Activated naive CD8-positive, alpha-beta T cell treated with anti-CD3 and anti-CD28 coated beads, Interleukin-2, amount 10 ng/mL, durations not matched to agents 7 days and 5 days (primary cell): ENCODE measurements at places on chromosomes 16 and 17. TPM values are rescaled to one million over a fixed set of nuclear protein-coding genes. Genes with fewer than 3 reads are reported as not detected.

DNA sequence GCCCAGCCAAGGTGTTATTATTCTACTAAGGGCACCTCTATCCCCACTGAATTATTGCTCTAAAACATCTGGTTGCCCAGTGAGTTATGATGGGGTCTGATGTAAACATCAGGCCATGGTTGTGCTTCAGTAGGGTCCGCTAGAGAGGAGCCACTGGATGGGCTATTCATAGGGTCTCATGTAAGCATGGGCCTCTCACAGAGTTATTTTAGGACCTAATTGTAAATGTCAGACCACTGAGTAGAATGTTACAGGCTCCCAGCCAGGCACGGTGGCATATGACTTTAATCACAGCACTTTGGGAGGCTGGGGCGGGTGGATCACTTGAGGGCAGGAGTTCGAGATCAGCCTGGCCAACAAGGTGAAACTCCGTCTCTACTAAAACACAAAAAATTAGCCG, 5.3 kb downstream of the RAPGEFL1 start:
- no peak for DNase-seq

GRCh38 chr16:12819126-12820117, 15.7 kb upstream of the CPPED1 start:
- DNase-seq, result peak; percentile 80

DNA sequence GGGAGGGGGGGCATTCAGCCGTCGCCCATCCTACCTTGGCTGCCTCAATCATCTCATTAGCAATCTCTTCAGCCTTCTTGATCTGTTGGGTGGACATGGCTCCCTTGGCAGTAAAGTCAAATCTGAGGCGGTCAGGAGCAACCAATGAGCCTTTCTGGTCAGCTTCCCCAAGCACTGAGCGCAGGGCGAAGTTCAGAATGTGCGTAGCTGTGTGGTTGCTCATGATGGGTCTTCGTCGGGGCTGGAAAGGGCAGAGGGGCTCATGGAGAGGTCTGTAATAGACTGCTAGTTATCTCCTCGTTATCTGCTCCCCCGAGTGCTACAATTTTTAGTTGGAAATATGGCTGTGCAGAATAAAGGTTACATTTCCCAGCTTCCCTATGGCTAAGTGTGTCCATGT, 7.2 kb upstream of the EXOSC6 start:
- DNase-seq, result no peak

DNA sequence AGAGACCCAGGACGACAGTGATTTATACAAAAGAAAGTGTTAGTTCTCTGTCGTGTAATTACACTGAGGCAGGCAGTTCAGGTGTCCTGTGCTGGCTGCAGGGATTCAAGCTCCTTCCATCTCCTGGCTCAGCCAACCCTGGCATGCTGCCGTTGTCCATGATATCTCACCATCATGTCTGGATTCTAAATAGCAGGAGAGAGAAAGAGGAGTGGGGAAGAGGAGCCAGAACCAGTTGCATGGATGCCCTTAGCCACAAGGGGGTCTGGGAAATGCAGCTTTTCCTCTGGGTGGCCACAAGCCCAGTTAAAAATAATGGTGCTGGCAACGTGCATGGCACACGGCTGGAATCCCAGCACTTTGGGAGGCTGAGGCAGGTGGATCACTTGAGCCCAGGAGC, 9.7 kb downstream of the C16orf54 start:
- DNase-seq, result no peak

DNA sequence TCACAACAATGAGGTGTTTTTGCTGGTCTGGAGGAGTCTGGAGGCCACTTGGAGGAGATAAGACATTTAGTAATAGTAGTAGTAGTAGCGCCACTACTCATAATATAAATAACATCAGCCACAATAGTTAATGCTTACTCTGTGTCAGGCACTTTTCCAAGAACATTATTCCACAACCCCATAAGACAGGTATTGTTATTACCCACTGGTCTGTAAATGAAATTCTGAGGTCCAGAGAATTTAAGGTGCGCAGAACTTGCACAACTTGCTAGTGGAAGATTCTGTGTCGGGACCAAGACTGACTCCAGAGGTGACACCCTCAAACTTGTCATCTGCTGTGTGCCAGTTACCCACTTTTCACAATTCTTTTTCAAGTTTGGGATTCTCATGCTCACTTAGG, 106.5 kb downstream of the MRM1 start:
- DNase-seq, result no peak

GRCh38 chr17:2137342-2138098, 82.6 kb downstream of the HIC1 start:
- no peak for DNase-seq

DNA sequence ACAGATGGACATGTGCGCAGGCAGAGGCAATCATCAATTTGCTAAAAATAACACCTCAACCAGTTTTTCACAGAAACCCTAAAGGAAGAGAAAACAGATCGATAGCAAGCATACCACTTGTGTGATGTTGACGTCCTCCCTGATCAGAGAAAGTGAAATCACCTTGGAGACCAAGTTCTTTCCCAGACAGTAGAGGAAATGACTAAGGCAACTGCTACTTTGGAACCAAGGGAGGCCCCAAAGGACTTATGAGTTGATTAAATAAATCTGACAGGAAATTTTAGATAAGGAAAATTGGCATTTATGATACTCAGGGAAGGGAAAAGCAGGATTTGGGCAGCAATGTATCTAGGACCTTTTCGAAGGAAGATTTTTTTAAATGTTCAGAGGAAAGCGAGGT, 267.1 kb upstream of the ASIC2 start:
- no peak for DNase-seq

DNA sequence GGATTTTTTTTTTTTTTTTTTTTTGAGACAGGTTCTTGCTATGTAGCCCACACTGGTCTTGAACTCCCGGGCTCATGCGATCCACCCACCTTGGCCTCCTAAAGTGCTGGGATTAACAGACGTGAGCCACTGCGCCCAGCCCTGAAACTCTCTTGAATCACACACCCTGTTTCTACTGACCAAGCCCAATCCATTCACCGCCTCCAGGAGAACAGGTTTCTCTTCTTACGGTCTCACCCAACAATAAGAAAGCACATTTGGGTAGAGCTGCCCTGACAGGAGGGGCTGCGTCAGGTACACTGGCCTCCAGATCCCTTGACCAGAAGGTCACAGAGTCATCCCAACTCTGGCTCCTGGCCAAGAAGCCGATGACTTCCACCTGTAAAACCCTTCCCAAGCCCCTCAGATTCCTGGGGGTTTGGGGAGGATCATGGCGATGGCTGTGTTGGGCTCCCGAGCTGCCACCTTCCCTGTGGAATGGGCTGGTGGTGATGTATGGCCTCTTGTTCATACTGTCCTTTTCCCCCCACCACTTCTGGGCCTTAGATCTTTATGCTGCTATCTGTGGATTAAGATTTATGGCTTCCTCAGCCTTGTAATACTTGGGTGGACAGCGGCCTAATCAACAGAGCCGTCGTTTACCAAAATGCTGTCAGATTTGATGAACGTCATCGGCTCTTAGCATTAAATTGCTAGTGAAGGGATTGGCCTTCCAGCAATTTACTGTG, 89.1 kb downstream of the KATNIP start:
- DNase-seq, result no peak

DNA sequence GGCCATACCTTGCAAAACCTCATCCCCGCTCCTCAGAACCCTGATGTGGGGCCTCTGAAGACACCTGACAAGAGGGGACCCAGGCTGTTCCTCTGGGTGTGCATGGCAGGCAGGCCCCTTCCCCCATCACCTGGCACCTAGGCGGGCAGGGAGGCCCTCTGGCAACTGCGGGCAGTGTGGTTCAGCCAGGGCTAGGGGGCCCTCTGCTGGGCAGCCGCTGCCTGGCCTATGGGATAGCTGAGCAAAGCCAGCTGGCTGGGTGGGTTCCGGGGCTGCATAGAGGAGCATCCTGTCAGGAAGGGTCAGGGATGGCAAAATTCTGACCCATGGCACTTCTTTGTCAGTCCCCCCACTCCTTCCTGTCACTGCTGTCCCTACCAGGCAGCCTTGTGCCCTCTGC, 228.7 kb upstream of the ASIC2 start:
- no peak for DNase-seq

Gene CCDC78
- total RNA-seq, result 5.8 TPM

Gene ZNF771
- total RNA-seq, result 5.6 TPM

Gene PIK3R6
- 15.8 TPM for total RNA-seq

Gene MYLK3
- total RNA-seq, result 0.61 TPM
